Thoracic aorta (tissue), 2 donors: ENCODE measurements at places on chromosomes 11 and 22.

DNA sequence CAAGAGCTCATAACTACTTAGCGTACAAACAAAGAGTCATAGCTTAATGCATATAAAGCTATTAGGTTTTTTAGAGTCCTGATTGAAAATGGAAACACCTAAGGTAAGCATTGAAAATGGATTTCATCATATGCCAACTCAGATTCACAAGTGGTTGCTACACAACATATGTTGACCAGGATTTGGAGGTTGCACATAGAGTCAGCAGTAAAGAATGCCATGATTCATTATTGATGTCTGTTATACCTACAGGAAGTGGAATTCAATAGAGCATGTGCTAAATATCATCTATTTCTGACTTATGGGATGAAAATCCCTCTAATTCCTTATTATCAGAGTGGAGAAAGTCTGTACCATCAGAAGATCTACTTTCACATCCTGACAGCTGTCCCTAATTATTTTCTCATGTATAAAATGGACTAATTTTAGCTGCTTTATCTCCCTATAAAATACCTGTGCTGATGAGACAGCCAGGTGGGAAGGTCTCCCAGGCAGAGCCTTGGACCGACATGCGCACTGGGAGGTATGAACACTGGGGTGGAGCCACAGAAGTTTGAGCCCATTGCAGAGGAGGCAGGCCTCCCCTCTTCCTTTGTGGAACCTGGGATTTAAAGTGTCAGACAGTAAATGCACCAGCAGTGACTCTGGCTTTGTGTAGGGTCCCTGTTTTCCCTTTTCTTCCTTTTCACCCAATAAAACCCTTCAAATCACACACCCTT lies 204.2 kb downstream of the AASDHPPT start:
- DNase-seq, result no peak

DNA sequence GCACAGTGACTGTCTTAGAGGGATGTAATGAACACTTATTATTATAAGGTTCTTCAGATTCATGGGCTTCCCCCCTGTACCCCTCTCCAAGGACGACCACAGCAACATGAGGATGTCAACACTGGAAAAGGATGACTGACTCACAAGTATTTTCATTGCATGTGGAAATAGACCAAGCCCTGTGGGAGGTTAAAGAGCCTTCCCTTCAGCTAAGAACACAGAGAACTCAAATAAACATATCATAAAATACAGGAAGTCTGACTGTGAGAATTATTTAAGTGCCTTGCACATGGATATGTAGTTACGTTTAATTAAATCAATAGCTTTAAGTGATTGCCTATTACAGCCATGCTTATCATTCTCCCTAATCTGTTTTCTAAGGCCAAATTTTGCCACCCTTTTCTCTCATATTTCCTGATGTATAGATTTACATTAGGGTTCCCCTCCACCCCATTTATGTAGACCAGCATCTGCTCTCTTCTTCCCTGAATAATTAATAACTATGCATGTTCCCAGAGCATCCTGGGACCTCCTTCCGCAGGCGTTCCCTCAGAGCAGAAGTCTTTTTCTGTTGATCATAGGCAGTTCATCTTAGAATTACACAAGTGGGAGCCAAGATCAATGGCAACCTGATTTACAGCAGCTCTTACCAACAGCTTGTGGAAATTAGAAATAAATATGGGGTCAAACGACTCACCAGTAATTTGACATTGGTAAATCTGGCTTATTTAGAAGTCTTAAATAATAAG lies 226.9 kb downstream of the OPCML start:
- DNase-seq, result no peak

DNA sequence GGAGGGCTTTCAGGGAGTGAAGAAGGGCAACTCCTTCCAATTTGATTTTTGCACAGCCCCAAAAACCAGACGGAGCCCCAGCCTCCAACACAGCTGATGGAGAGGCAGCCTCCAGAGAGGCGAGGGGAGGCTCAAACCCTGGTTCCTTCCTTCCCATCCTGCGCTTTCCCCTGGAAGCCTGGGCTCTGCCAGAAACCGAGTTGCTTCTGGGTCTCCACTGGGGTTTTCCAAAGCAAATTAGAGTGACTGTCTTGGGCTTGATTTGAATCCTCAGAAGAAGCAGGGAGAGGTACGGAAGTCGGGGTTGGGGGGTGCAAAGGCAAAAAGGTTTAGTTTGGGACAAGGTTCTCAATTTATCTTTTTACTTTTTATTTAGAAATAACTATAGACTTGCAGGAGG lies 129.2 kb downstream of the MPPED1 start:
- no peak for DNase-seq

GRCh38 chr11:66718320-66718971 lies 10.6 kb downstream of the SPTBN2 start:
- no peak for DNase-seq

DNA sequence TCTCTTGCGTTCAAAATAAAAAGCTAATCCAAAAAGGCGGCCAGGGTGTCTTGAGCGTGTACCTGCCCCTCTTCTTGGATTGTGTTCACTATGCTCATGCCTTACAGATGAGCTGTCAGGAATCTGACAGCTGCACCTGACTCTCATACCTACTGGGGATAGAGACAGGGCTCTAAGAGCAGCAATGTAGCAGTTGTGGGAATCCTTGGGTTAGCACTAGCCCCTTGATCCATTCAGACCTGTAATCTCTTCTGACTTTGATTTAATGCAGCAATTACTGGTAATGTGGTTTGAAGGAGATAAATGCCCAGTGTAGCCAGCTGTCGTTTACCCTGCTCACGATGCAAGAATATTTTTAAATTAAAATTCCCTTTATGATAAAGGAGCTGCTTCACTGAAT lies 145.8 kb downstream of the APOL5 start:
- no peak for DNase-seq

DNA sequence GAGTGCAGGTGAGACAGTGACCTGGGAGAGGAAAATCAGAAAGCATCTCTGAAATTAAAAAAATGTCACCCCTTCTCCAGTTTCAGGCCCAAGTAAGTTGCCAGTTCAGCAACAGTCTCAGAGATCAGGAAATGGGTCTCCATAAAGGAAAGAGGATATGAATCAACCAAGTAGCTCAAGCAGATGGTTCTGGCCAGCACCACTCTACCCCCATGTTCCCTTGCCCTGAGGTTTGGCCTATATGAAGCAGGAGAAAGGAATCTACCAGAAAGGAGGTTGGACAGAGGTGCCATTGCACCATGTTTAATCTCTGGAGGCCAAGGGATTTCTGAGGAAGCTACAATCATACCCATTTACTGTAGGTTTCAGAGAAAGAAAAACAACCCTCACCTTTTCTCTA lies 7.7 kb downstream of the FZD4 start:
- DNase-seq, result no peak

GRCh38 chr11:19691815-19692500 lies 20.7 kb upstream of the NAV2 start:
- no peak for DNase-seq

- no peak for DNase-seq
These were observed 1.5 kb downstream of the TMPRSS6 start for GRCh38 chr22:37107816-37108621.

DNA sequence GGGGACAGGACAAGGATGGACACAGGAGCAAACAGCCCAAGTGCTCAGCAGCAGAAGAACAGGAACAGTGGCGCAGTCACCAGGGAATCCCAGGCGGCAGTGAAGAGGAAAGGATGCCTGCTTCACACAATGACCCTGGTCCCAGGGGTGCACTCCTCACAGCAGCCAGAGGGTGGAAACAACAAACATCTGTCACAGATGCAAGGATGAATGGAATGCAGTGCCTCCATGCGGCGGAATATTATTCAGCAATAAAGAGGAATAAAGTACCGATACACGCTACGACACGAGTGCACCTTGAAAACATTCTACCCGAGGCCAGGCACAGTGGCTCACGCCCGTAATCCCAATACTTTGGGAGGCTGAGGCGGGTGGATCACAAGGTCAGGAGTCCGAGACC lies 12.7 kb downstream of the CSNK1E start:
- DNase-seq, result no peak

- DNase-seq, result no peak
These were observed 2.3 kb upstream of the ANKRD54 start for GRCh38 chr22:37846433-37846832.

DNA sequence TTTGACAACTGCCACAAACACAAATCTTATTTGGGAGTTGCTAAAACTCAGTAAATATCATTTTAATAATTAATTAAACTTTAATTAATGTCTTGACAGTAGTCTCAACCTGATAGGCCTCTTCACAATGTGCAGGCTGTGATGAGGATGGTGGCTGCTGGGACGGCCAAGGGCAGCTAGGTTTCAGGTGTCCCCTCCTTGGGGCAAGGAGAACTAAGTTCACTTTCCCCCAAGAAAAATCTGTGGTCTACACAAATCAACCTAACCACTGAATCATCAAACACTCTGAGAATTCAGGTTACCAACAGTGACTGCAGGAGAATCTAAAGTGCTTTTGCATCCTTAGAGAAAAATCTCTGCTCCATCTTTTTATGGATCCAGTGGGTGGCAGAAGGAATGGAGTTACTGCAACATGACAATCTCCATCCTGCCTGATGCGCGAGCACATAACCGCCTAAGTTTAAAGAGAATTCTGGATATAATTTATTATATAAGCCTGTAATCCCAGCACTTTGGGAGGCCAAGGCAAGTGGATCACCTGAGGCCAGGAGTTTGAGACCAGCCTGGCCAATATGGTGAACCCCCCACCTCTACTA lies 289.7 kb downstream of the KIRREL3 start:
- no peak for DNase-seq

GRCh38 chr11:102399189-102399588 lies 52.2 kb downstream of the BIRC2 start:
- no peak for DNase-seq

DNA sequence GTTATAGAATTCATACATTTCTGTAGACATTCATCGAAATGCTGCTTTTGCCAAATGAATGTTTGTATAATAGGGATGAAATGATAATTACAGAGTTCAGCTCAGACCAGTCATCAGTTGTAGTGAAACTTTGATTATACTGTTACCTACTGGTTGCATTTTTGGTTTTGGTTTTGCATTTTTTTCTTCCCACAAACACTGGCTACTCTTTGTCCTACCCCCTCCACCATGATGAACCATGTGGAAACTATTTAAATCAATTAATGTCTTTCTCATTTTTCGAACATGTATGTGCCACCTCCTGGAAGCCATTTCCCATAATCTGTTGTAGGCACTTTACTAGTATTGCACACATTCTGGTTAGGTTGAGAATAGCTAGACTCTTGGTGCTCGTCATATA lies 75.3 kb upstream of the MTNR1B start:
- DNase-seq, result no peak

DNA sequence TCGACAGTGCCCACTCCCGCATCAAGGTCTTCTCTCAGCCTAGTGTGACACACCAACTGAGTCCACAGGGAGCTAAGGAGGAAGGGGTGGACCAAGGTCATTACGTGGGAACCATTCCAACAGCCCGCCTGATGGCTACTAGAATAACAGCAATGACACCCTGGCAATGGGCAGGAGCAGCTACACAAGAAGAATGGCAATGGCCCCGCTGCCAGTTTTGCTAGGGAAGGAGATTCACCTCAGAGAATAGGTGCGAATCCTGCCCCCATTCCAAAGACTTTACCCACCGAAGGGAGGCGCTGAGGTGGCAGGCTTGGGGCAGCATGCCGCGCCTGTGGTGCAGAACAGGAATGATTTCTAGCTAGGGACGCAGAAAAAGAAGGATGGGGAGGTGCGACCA lies 9.1 kb downstream of the WT1 start:
- DNase-seq, result no peak

DNA sequence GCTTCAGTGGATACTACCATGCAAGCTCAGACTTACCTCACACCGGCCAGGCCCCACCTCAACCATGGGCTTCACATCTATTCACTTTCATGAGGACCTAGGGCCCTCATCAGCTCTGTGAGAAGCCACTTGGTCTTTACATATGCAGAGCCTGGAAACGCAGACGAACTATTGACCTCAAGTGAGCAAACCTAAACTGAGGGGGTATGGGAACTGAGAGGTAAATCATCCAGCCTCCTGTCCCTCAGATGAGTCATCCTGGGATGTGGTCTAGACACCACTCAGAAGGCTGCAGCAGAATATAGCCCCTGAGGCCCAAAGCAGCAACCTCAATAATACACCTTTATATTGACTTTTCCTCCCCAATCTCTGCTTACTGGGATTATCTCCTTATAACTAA lies 578.0 kb downstream of the INSC start:
- DNase-seq, result no peak

DNA sequence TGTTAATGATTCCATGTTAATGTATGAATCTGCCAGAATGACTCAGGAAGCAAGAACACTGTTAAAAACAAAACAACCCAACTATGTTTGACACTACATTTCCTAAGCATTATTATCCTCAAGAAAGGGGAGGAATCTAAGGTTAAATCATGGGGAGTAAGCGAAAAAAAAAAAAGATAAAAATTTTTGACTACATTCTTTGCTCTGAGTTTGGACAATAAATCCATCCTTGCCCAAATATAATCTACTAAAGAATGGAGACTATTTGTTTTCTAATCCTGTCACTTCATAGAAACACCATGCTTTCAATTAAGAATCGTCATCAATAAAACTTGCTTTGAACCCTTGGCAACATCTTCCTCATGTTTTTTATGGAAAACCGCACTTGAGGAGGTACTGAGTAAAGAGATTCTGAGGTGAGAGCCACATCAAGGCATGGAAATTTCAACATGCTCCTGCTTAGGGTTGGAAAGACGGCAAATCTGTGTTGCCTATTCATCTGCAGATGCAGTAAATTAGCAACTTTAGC lies 9.7 kb downstream of the MAML2 start:
- DNase-seq, result no peak

GRCh38 chr11:88050247-88050646 lies 125.0 kb downstream of the RAB38 start:
- DNase-seq, result no peak

DNA sequence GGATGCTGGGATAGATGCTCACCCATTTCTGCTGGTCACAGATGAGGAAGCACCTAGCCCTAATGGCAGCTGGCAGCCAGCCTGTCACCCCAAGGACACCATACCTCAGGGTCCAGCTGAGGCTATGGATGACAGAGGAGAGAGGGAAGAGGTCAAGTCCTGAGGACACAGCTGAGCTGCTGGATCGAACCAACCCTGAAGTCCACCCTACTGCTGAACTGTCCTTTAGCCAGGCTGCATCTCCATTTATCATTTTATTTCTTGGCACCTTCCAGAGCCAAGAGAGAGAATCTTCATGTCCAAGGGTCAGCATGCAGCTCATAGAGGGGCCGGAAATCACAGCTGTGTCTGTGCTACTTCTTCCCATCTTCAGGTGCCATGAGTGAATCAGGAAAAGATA lies 30.9 kb downstream of the RPS6KA4 start:
- no peak for DNase-seq

- no peak for DNase-seq
These were observed 5.4 kb upstream of the C11orf86 start for GRCh38 chr11:66969584-66970225.

DNA sequence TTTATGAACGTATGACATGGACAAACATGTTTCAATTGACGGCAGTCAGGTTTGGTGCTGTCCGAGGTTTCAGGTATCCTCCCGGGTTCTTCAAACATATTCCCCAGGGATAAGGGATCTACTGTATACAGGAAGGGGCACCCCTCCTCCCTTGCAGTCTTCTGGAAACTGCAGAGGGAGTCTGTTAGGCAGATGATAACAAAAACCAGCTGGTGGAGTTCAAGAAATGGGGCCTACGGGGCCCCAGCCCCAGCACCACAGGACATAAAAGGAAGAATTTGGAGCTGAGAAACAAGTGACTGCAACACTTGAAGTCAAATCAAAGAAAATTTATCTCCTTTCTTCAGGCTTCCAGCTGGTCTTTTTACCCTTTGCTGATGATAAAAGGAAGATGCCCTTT lies 32.1 kb downstream of the SNU13 start:
- no peak for DNase-seq

- DNase-seq, result no peak
These were observed 18.2 kb upstream of the ARRB1 start for GRCh38 chr11:75369560-75370255.
